Epithelial cell of umbilical artery (primary cell): ENCODE measurements at places on chromosomes 7 and 10. TPM values are rescaled to one million over a fixed set of nuclear protein-coding genes. Genes with fewer than 3 reads are reported as not detected.

HOXA13 gene
- total RNA-seq = 0.65 and 2.1 TPM in 2 replicates

CACUL1 gene
- total RNA-seq = 19.9 and 20.8 TPM in 2 replicates

GIMAP7 gene
- total RNA-seq = 46.1 and 57.9 TPM in 2 replicates

CYTH3 gene
- total RNA-seq = 6.8 and 7.1 TPM in 2 replicates

ACSM6 gene
- total RNA-seq = not detected in 2 replicates

ZNF212 gene
- 3.3 and 4.9 TPM in 2 replicates for total RNA-seq

RNF32 gene
- 0.15 and 0.32 TPM in 2 replicates for total RNA-seq

MRM2 gene
- 17.0 and 17.5 TPM in 2 replicates for total RNA-seq

TAC1 gene
- total RNA-seq = not detected in 2 replicates

RAMP3 gene
- not detected in 2 replicates for total RNA-seq

AQP1 gene
- total RNA-seq = 3.6 and 9.3 TPM in 2 replicates

THSD7A gene
- 14.3 and 15.5 TPM in 2 replicates for total RNA-seq

BICC1 gene
- total RNA-seq = 1.1 and 1.3 TPM in 2 replicates

LRRC18 gene
- total RNA-seq = not detected in 2 replicates

C7orf33 gene
- not detected in 2 replicates for total RNA-seq

CPA1 gene
- not detected in 2 replicates for total RNA-seq

DPP6 gene
- total RNA-seq = not detected in 2 replicates

LOXL4 gene
- total RNA-seq = 0.32 and 2.6 TPM in 2 replicates

MKX gene
- under 0.01 TPM in 1 of 2 replicates, not detected in the other for total RNA-seq

PARP12 gene
- 47.7 and 85.9 TPM in 2 replicates for total RNA-seq

FAM20C gene
- 7.6 and 10.1 TPM in 2 replicates for total RNA-seq

SMKR1 gene
- 0.46 TPM in 1 of 2 replicates, not detected in the other for total RNA-seq

YWHAG gene
- 74.3 and 101 TPM in 2 replicates for total RNA-seq

ADCYAP1R1 gene
- 0.15 and 4.2 TPM in 2 replicates for total RNA-seq

TAS2R16 gene
- total RNA-seq = not detected in 2 replicates

OPALIN gene
- total RNA-seq = not detected in 2 replicates

PVRIG gene
- total RNA-seq = not detected in 2 replicates

WNT8B gene
- total RNA-seq = not detected in 2 replicates

NUTM2E gene
- under 0.01 TPM in 1 of 2 replicates, not detected in the other for total RNA-seq
